Fibroblast of skin of left biceps (primary cell): ENCODE measurements at places on chromosomes 3 and 15.
A peak's percentile ranks its signal among the peaks of the same experiment; 100 is the strongest.

- no peak for DNase-seq
These were observed 87.8 kb downstream of the RYR3 start for GRCh38 chr15:33398555-33398954.

GRCh38 chr3:98954791-98955604 lies 53.5 kb upstream of the DCBLD2 start:
- DNase-seq, result peak; percentile 65

- no peak for DNase-seq
These were observed 15.3 kb downstream of the CNOT10 start for GRCh38 chr3:32700244-32700643.

GRCh38 chr3:23129117-23129516 lies 74.0 kb upstream of the UBE2E2 start:
- no peak for DNase-seq
